ENCODE measurements at places on chromosomes 16 and 17. TPM values are rescaled to one million over a fixed set of nuclear protein-coding genes. Genes with fewer than 3 reads are reported as not detected.

The AXIN2 gene
- 2.5 TPM for total RNA-seq

DNA sequence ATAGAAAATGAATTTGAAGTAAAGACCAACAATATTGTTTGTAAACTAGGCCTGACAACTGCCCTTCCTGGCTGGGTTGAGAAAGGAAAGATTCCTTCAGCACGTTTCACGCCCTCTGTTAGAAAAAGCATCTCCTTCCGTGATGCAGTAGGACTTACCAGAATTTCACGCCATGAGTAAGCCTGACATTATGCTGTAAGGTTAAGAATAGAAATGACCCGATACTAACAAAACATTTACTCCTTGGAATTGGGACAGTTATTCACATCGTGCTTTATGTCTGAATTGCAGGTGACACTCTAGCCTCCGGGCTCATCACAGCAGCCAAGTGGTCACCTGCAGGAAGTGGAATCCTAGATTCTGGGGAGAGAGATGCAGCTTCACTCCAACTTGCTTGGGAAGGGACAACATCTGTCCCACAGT lies 17.5 kb downstream of the MARCHF10 start:
- peaks cover 9% of the 10 kb centered on the region for H3K4me1 ChIP-seq
- no peak for DNase-seq
- no peaks in the 10 kb centered on the region for H3K36me3 ChIP-seq

DNA sequence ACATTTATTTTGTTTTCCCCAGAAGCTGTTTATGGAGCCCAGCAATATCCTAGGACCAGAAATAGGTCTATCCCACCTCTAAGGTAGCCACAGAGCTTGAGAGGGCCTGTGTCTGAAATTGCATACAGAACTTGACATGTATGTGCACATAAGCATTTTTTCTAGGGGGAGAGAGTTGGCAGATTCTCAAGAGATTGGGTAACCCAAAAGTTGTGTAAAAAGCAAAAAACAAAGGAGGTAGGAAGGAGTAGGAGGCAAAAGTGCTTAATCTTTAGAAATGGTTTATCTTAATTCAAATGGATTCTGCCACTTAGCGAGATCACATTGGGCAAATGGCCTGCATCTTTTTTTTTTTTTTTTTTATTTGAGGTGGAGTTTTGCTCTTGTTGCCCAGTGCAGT lies 3.5 kb downstream of the PLK1 start:
- peaks cover 16% of the 10 kb centered on the region for H3K4me1 ChIP-seq
- no peak for DNase-seq
- peaks cover 3% of the 10 kb centered on the region for H3K27me3 ChIP-seq
- H3K36me3 ChIP-seq = peaks cover 56% of the 10 kb centered on the region

GRCh38 chr17:29958947-29959657 lies 17.7 kb downstream of the EFCAB5 start:
- no peaks in the 10 kb centered on the region for H3K4me1 ChIP-seq
- DNase-seq = no peak
- H3K27me3 ChIP-seq = no peaks in the 10 kb centered on the region
- no peak overlapping the region for H3K27ac ChIP-seq
- H3K36me3 ChIP-seq = no peaks in the 10 kb centered on the region
- H3K4me3 ChIP-seq = no peak overlapping the region

DNA sequence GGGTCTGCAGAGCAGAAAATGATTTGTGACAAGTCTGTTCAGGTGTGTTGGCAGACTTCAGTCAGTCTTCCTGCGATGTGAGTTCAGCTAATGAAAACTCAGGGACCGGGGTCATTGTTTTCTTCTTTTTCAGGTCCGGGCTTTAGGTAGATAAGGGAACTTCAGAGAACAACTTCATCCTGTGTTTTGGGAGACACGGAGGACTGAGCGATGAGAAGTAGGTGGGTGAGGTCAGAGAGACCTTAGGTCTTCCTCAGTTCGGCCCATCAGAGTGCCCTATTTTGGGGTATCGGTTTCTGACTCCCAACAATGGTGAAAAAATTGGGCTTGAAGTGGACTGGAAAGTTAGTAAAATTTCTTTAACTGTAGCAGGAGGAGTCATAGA lies 88.9 kb upstream of the ATF7IP2 start:
- H3K4me3 ChIP-seq = no peak overlapping the region
- H3K27ac ChIP-seq = no peak overlapping the region
- no peaks in the 10 kb centered on the region for H3K36me3 ChIP-seq
- no peaks in the 10 kb centered on the region for H3K4me1 ChIP-seq
- H3K27me3 ChIP-seq = peaks cover 2% of the 10 kb centered on the region
- no peak for DNase-seq

The NGFR gene
- total RNA-seq = 0.12 TPM

DNA sequence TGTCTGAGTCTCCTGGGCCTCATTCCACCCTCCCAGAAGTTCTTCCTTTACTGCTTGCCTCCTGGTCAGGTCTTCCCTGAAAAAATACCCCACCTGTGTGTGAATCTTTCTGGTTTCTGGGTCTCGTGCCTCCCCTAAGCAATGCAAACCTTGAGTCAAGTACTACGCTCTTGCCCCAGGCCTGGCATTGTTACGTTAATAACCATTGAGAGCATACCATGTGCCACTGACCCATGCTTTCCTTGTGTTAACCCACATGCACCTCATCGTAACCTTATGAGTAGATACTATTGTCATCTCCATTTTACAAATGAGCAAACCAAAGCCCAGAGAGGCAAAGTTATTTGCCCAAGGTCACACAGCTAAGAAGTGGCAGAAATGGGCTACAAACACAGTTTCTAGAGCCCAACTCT lies 25.4 kb upstream of the TOB1 start:
- no peak overlapping the region for H3K4me3 ChIP-seq
- no peaks in the 10 kb centered on the region for H3K27me3 ChIP-seq
- H3K27ac ChIP-seq = no peak overlapping the region
- DNase-seq = no peak
- no peaks in the 10 kb centered on the region for H3K36me3 ChIP-seq

The PRR29 gene
- 0.44 TPM for total RNA-seq

GRCh38 chr16:54236773-54237172 lies 49.8 kb downstream of the IRX3 start:
- H3K27me3 ChIP-seq = peaks cover 6% of the 10 kb centered on the region
- no peak overlapping the region for H3K27ac ChIP-seq
- H3K4me3 ChIP-seq = no peak overlapping the region
- no peaks in the 10 kb centered on the region for H3K4me1 ChIP-seq

The SPAG7 gene
- 70.2 TPM for total RNA-seq

The ADAM11 gene
- 0.17 TPM for total RNA-seq

- peak overlapping the region; percentile 88 for H3K27ac ChIP-seq
- H3K36me3 ChIP-seq = no peaks in the 10 kb centered on the region
- peak overlapping the region; percentile 88 for H3K4me3 ChIP-seq
- peaks cover 72% of the 10 kb centered on the region for H3K4me1 ChIP-seq
- DNase-seq = peak; percentile 91
Measured at GRCh38 chr16:56609463-56609921, 1.1 kb downstream of the MT2A start.

- no peak overlapping the region for H3K4me3 ChIP-seq
- H3K27me3 ChIP-seq = no peaks in the 10 kb centered on the region
- peaks cover 4% of the 10 kb centered on the region for H3K4me1 ChIP-seq
- H3K36me3 ChIP-seq = peaks cover 22% of the 10 kb centered on the region
Measured at GRCh38 chr17:42617956-42618431, 8.5 kb downstream of the TUBG1 start.

The SLFN12 gene
- total RNA-seq = 5.6 TPM

- peaks cover 42% of the 10 kb centered on the region for H3K4me1 ChIP-seq
- peak overlapping the region; percentile 85 for H3K27ac ChIP-seq
- peaks cover 2% of the 10 kb centered on the region for H3K36me3 ChIP-seq
Measured at GRCh38 chr16:66603537-66604375, 748 bp upstream of the CMTM3 start.

DNA sequence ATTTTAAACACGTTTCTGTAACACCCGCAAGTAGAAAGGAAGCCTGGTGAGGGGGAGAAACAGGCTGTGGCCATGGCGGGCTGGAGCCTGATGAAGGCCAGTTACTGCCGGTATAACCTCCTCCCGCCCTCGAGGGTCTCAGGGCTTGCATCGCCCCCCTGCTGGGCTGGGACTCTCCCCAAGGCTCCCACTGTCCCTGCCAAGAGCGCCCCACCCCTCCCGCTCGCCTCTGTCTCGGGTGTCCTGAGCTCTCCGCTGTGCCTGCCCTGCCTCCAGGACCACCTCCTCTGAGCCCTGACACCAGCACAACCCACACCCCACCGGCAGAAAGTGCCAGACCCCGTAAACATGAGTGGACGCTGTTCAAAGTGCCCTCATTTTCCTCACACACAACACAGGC lies 18.7 kb downstream of the TMEM204 start:
- H3K36me3 ChIP-seq = peaks cover 3% of the 10 kb centered on the region
- H3K27ac ChIP-seq = no peak overlapping the region
- H3K27me3 ChIP-seq = no peaks in the 10 kb centered on the region
- DNase-seq = no peak

DNA sequence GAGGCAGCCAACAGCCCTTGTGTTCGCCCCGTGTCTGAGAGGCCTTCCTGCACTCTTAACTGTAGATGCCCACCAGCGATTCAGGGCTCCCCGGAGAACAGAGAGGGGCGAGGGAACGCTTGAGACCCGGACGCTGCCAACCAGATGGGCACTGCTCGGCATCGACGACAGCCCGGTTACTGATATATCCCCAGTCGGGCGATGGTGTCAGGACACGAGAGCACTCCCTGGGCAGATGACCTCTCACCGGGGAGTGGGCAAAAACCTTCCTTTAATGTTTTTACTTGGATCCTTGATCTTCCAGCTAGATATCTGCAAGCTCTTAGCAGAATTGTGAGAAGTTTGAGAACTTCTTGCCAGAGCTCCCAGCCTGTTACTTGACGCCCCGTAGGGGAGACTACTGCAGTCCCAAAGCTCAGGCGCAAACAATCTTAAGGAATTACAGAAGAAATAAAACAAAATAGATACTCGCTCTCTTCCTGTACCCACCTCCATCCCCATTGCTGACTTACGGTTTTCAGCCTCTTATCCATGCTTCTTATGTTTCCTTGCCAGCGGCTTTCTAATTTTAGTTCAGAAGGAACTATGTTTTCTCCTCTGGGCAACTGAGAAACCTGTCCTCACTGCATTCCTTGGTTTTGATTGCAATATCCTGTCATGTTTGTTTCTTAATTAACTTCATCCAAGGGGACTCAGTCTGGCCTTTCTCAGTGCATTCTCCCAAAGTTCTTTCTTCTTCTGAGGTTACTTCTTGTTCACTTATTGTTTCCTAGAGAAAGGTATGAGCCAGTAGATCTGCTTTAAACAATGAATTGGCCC lies 845 bp downstream of the SP2 start:
- H3K27me3 ChIP-seq = no peaks in the 10 kb centered on the region
- no peak for DNase-seq
- H3K4me1 ChIP-seq = peaks cover 41% of the 10 kb centered on the region
- peaks cover 8% of the 10 kb centered on the region for H3K36me3 ChIP-seq
- peak overlapping the region; percentile 93 for H3K4me3 ChIP-seq

DNA sequence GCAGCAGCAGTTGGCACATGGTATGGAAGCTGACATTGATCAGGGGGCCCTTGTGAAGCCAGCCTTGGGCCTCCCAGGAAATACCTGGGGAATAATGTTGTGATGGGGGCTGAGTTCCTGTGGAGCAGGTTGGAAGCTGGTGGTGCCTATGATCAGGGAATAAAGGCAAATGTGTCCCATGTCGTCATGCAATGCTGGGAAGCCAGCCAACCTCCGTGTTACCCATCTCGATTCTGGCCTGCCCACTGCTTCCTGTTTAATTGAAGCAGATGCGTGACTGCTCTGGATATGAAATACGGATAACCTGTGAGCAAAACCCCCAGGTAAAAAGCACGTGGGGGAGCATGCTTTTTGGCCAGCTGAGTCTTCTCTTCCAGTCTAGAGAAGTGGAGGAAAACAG lies 580.4 kb upstream of the HSBP1 start:
- H3K4me3 ChIP-seq = no peak overlapping the region
- DNase-seq = no peak
- H3K27me3 ChIP-seq = no peaks in the 10 kb centered on the region
- peaks cover 1% of the 10 kb centered on the region for H3K36me3 ChIP-seq
- H3K27ac ChIP-seq = no peak overlapping the region

DNA sequence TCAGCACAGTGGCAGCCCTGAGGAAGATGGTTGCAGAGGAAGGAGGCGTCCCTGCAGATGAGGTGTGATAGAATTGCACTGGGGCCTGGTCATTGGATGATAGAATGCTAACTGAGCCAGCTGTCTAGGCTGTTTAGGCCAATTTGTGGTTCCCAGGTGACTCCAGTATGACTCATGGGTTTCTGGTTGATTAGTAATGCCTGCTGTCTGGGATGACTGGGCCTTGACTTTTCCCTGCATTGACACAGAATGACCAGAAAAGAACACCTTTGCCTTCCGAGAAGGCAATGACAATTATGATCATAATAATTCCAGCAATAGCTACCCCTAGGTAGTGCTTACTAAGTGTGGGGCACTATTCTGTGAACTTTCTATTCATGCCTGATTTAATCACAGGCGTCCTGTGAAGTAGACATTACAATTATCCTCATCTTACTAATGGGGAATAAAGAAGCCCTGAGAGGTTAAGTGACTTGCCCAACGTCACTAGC lies 31.5 kb downstream of the USP43 start:
- no peaks in the 10 kb centered on the region for H3K4me1 ChIP-seq
- no peak overlapping the region for H3K4me3 ChIP-seq
- peaks cover 8% of the 10 kb centered on the region for H3K27me3 ChIP-seq
- H3K27ac ChIP-seq = no peak overlapping the region
- DNase-seq = peak; percentile 35
- H3K36me3 ChIP-seq = peaks cover 2% of the 10 kb centered on the region

The KCNH4 gene
- 0.35 TPM for total RNA-seq

DNA sequence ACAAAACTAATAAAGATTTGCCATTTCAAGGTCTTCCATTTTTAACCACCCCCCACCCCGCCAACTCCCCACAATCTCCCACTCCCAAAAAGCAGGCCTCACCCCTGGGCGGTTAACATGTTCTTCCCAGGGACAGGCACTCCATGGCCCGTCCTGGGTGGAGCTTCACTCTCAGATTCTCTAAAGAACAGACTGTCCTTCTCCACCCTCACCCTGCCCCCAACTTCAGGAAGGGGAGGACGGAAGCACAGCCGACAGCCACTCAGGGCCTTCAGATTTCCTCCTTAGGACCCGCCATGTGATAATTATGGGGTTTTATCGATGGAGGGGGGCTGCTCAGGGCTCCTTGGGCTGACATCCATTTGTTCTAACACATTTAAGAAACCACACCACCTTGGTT lies 61.9 kb downstream of the ZFHX3 start:
- no peak for DNase-seq
- no peak overlapping the region for H3K4me3 ChIP-seq
- H3K4me1 ChIP-seq = no peaks in the 10 kb centered on the region
- no peak overlapping the region for H3K27ac ChIP-seq
- H3K36me3 ChIP-seq = no peaks in the 10 kb centered on the region

The TPPP3 gene
- total RNA-seq = not detected

GRCh38 chr16:85963753-85964285 lies 64.9 kb downstream of the IRF8 start:
- H3K4me1 ChIP-seq = peaks cover 18% of the 10 kb centered on the region
- DNase-seq = no peak
- no peaks in the 10 kb centered on the region for H3K27me3 ChIP-seq
- H3K4me3 ChIP-seq = no peak overlapping the region
- H3K36me3 ChIP-seq = no peaks in the 10 kb centered on the region
- H3K27ac ChIP-seq = no peak overlapping the region

- no peak overlapping the region for H3K4me3 ChIP-seq
- H3K36me3 ChIP-seq = no peaks in the 10 kb centered on the region
- no peaks in the 10 kb centered on the region for H3K27me3 ChIP-seq
- H3K27ac ChIP-seq = no peak overlapping the region
- peaks cover 8% of the 10 kb centered on the region for H3K4me1 ChIP-seq
Measured at GRCh38 chr16:81562926-81563325, 118.3 kb downstream of the CMIP start.
